ENCODE measurements at places on chromosomes 5 and 9.
A peak's percentile ranks its signal among the peaks of the same experiment; 100 is the strongest.

DNA sequence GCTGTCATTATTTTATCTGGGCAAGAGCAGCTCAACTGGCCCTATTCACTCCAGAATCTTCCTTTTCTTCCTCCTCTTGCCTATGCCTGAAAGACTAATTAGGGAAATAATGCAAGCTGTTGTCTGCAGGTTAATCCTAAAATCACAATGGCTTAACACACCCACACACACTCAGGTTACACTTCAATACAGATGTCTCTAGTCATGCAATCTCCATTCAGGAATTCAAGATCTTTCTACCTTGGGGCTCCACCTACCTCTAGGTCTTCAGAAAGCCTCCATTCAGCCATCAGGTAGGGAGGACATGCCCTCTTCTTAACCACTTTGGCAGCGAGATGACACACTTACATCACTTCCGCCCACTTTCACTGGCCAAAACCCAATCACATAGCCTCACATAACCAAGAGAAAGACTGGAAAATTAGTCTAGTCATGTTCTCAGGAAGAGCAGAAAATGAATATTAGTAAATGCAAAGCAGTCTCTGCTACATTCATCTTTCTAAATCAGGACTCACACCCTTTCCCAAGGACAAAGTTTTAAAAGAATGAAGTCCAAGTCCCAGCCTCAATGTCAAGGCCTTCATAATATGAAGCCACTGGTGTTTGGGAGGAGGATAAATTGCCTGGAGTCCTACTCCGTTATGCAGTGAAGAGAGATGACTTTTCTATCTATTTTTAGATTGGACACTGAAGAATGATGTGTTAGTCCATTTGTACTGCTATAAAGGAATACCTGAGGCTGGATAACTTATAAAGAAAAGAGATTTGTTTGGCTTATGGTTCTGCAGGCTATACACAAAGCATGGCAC, 428.1 kb downstream of the EFNA5 start:
- no peaks in the 10 kb centered on the region for H3K4me1 ChIP-seq
- DNase-seq: no peak
- no peak overlapping the region for H3K27ac ChIP-seq
- H3K36me3 ChIP-seq: no peaks in the 10 kb centered on the region
- H3K4me3 ChIP-seq: no peak overlapping the region

DNA sequence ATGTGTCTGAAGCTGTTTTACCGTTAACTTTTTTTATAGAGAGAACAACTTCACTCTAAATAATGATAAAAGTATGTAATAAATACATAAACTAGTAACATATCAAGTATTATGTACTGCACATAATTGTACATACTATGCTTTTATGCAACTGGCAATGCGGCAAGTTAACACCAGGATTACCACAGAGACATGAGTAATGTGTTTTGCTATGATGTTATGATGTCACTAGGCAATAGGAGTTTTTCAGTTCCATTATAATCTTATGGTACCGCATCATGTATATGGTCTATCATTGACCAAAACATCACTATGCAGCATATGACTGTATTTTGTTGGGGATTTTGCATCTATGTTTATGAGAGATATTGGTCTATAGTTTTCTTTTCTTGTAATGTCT, 326.4 kb upstream of the TARS1 start:
- H3K27ac ChIP-seq: no peak overlapping the region
- no peaks in the 10 kb centered on the region for H3K36me3 ChIP-seq
- no peak overlapping the region for H3K4me3 ChIP-seq
- DNase-seq: no peak
- H3K4me1 ChIP-seq: no peaks in the 10 kb centered on the region

GRCh38 chr5:26791021-26791420, 247.4 kb downstream of the CDH9 start:
- H3K4me3 ChIP-seq: no peak overlapping the region
- H3K27ac ChIP-seq: no peak overlapping the region
- no peaks in the 10 kb centered on the region for H3K36me3 ChIP-seq
- no peaks in the 10 kb centered on the region for H3K27me3 ChIP-seq

DNA sequence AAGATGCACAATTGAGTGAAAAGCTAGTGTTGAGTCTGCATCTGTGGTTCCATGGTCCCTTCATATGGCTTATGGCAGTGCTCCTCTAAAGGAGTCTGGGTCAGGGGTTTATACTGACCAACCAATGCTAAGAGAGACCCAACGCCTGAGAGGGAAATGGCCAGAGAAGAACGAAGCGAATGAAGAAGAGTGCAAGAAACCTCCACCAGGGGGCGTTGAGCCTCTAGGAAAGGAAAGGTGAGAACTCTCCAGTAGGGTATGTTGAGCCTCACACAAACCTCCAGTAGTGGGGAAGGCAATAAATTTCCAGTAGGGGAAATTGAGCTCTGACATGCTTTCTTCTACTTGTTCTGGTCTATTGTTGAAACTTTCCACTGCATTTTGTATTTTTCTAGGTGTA, 470.6 kb downstream of the PRDM9 start:
- H3K4me1 ChIP-seq: no peaks in the 10 kb centered on the region
- H3K4me3 ChIP-seq: no peak overlapping the region
- no peak for DNase-seq
- no peaks in the 10 kb centered on the region for H3K27me3 ChIP-seq
- H3K36me3 ChIP-seq: no peaks in the 10 kb centered on the region
- no peak overlapping the region for H3K27ac ChIP-seq

- no peak overlapping the region for H3K27ac ChIP-seq
- H3K27me3 ChIP-seq: no peaks in the 10 kb centered on the region
- DNase-seq: no peak
- H3K4me1 ChIP-seq: no peaks in the 10 kb centered on the region
- H3K36me3 ChIP-seq: no peaks in the 10 kb centered on the region
Observed at GRCh38 chr9:18595597-18595996, 121.6 kb downstream of the ADAMTSL1 start.

- peaks cover 16% of the 10 kb centered on the region for H3K27me3 ChIP-seq
- DNase-seq: peak; percentile 93
- no peak overlapping the region for H3K4me3 ChIP-seq
- H3K36me3 ChIP-seq: no peaks in the 10 kb centered on the region
- no peaks in the 10 kb centered on the region for H3K4me1 ChIP-seq
- no peak overlapping the region for H3K27ac ChIP-seq
Observed at GRCh38 chr5:149143470-149143869, 2.2 kb downstream of the ABLIM3 start.

GRCh38 chr9:88818495-88819201, 172.6 kb upstream of the S1PR3 start:
- peak overlapping the region; percentile 26 for H3K27ac ChIP-seq
- peaks cover 27% of the 10 kb centered on the region for H3K4me1 ChIP-seq
- no peaks in the 10 kb centered on the region for H3K27me3 ChIP-seq
- no peak overlapping the region for H3K4me3 ChIP-seq
- peak; percentile 70 for DNase-seq
- no peaks in the 10 kb centered on the region for H3K36me3 ChIP-seq

Measured in cardiac muscle cell (in vitro differentiated cells and primary cell).